Breast epithelium (tissue), 4 donors: ENCODE measurements at places on chromosomes 16 and 17.

GRCh38 chr16:3999479-4000325, 116.5 kb downstream of the ADCY9 start:
- no peaks in the 10 kb centered on the region for H3K27me3 ChIP-seq
- H3K27ac ChIP-seq: peak overlapping the region; percentile 50
- H3K36me3 ChIP-seq: no peaks in the 10 kb centered on the region
- no peak overlapping the region for H3K4me3 ChIP-seq
- no peak for DNase-seq

DNA sequence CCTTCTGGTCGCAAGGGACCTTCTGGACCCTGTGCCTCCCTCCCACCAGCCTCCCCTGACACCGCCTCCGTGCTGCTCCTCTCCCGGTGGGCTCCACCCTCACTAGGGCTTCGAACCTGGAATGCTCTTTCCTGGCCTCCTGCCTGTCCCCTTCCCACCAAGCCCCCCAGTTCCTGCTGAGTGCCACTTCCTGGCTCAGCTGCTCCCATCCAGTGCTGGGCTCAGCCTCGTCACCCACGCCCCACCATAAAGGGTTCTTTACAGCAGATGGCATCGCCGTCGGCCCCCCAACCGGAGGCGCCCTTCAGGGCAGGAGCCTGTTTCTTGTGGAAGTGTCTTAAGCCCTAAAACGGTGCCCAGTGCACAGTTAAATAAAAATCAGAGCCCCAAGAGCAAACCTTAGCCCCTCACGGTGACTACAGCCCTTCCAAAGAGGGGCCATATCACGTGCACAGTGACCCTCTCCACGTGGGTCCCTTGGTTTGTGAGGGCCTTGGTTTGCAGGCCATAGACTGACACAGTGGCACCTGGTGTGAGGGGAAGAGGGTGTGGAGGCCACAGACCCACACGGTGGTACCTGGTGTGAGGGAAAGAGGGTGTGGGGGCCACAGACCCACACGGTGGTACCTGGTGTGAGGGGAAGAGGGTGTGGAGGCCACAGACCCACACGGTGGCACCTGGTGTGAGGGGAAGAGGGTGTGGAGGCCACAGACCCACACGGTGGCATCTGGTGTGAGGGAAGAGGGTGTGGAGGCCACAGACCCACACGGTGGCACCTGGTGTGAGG, 111.4 kb downstream of the METRNL start:
- peak; percentile 10 for DNase-seq
- no peak overlapping the region for H3K4me3 ChIP-seq
- no peaks in the 10 kb centered on the region for H3K36me3 ChIP-seq
- peaks cover 6% of the 10 kb centered on the region for H3K4me1 ChIP-seq
- no peaks in the 10 kb centered on the region for H3K27me3 ChIP-seq
- peak overlapping the region; percentile 61 for H3K27ac ChIP-seq

DNA sequence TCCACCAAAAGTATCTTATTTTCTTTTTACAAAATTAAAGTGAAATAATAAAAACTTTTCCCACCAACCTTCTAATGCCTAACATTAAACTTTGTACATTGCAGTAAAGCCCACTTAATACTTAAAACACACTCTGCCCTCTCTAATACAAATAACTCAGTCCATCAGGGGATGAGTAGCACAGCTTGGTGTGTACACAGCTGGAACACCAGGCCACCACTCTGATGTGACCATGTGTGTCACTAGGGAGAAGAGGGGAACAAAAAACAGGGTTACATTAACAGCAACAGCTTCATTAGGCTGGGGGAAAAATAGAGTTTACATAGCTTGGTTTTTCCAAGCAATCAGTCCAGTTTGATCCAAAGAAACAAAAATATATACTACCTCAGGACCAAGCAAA, 295.0 kb downstream of the CEP112 start:
- no peaks in the 10 kb centered on the region for H3K36me3 ChIP-seq
- no peak overlapping the region for H3K4me3 ChIP-seq
- no peaks in the 10 kb centered on the region for H3K27me3 ChIP-seq
- no peak for DNase-seq
- no peaks in the 10 kb centered on the region for H3K4me1 ChIP-seq

DNA sequence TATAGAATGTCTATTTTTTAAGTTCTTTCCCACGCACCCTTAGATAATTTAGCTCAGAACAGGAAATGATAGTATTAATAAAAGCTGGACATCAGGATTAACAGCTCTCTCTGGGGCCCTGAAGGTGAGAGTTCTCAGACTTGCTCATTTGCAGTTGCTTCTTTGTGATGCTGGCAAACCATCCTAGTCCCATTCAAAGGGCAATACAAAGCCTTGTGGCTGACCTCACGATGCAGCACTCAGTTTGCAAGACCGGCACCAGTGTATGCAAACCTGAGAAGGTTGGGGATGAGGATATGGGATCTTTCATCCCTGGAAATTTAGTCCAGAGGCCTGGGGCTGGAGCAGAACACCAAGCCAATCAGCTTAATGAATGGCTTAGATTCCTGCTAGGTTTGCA, 29.3 kb downstream of the STH start:
- H3K36me3 ChIP-seq: peaks cover 4% of the 10 kb centered on the region
- no peaks in the 10 kb centered on the region for H3K27me3 ChIP-seq
- no peak overlapping the region for H3K4me3 ChIP-seq
- no peaks in the 10 kb centered on the region for H3K4me1 ChIP-seq
- DNase-seq: no peak

- no peaks in the 10 kb centered on the region for H3K4me1 ChIP-seq
- H3K27me3 ChIP-seq: no peaks in the 10 kb centered on the region
- no peak overlapping the region for H3K4me3 ChIP-seq
- no peak for DNase-seq
- H3K27ac ChIP-seq: no peak overlapping the region
Measured at GRCh38 chr16:10751291-10751697, 7.7 kb downstream of the NUBP1 start.

- H3K27me3 ChIP-seq: no peaks in the 10 kb centered on the region
- H3K36me3 ChIP-seq: no peaks in the 10 kb centered on the region
- no peak for DNase-seq
- H3K4me3 ChIP-seq: no peak overlapping the region
- H3K27ac ChIP-seq: no peak overlapping the region
- no peaks in the 10 kb centered on the region for H3K4me1 ChIP-seq
Measured at GRCh38 chr16:78633551-78633950, 534.1 kb downstream of the WWOX start.

DNA sequence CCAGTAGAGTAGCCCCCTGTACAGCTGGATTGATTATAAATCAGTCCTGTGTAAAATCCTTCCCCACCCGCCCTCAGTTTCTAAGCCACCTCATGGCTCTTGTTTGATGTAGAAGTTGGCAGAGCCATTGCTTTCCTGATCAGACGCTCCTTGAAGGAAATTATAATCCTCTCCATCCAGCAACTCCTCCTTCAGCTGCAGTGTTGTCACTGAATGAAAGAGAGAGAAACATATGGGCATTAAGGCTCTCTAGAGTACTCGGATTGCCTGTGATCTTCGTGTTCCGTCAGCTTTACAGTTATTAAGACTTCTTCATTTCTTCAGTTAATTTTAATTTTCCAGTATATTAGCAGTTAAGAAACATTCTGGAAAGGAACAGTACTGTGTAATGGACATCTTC, 14.3 kb downstream of the NME2 start:
- no peaks in the 10 kb centered on the region for H3K27me3 ChIP-seq
- DNase-seq: no peak
- H3K4me3 ChIP-seq: no peak overlapping the region
- H3K4me1 ChIP-seq: no peaks in the 10 kb centered on the region
- H3K27ac ChIP-seq: peak overlapping the region; percentile 32

- H3K4me3 ChIP-seq: no peak overlapping the region
- H3K36me3 ChIP-seq: no peaks in the 10 kb centered on the region
- H3K4me1 ChIP-seq: no peaks in the 10 kb centered on the region
- DNase-seq: no peak
- H3K27me3 ChIP-seq: no peaks in the 10 kb centered on the region
Measured at GRCh38 chr17:71801301-71801700, 319.5 kb upstream of the SOX9 start.

- H3K4me1 ChIP-seq: no peaks in the 10 kb centered on the region
- no peak overlapping the region for H3K27ac ChIP-seq
- DNase-seq: no peak
- no peaks in the 10 kb centered on the region for H3K27me3 ChIP-seq
Measured at GRCh38 chr17:72613396-72613795, 479.1 kb downstream of the SLC39A11 start.

DNA sequence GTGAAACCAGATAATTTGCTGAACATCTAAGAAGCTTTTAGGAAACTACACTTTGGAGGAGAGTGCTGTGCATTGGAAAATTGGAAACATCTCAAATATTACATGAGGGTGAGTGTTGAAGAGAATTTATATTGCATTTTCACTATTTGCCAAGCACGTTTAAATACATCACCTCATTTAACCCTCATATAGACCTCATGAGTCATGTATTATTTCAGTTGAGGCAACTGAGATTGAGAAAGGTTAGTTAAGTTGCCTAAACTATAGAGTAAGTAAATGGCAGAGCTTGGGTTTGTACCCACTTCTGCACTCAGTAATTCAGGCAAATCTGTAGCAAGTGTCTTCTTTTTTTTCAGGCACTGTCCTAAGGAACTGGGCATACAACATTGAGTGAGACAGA, 3.7 kb upstream of the NLK start:
- no peak overlapping the region for H3K4me3 ChIP-seq
- DNase-seq: no peak
- H3K27me3 ChIP-seq: no peaks in the 10 kb centered on the region
- no peak overlapping the region for H3K27ac ChIP-seq
- H3K4me1 ChIP-seq: no peaks in the 10 kb centered on the region

GRCh38 chr17:60381958-60382357, 10.0 kb downstream of the USP32 start:
- H3K27me3 ChIP-seq: no peaks in the 10 kb centered on the region
- DNase-seq: no peak
- no peaks in the 10 kb centered on the region for H3K36me3 ChIP-seq
- H3K4me3 ChIP-seq: no peak overlapping the region

DNA sequence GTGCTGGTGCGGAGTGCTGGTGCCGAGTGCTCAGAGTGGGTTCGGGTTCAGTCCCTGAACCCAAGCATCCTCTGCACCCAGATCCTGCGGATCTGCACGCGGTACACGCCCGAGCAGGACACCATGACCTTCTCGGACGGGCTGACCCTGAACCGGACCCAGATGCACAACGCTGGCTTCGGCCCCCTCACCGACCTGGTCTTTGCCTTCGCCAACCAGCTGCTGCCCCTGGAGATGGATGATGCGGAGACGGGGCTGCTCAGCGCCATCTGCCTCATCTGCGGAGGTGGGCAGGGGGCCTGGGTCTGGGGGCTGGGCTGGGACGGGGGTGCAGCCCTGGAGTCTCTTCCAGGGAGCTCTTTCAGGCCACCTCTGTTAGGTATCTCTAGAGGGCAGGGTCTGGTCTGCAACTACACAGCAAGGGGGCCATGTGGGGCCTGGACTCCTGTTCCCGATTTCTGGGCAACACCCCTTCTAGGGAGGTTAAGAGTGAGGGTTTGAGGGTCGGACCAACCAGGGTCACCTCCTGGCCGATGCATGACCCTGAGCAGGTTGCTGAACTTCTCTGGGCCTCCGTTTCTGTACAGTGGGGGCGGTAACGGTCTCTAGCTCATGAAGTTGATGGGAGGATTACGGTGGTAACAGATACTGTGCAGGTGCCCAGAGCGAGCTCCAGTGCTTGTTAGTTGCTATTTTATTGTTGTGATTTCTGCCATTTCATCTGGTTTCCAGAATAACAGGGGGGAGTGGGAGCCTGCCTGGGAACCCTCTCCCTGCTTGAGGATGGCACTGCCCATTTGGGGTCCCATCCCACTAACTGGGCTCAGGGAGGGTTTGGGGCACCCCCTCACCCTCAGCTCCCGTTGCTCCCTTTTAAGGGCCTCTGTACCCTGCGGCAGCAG, 10.1 kb downstream of the GJD3 start:
- no peaks in the 10 kb centered on the region for H3K36me3 ChIP-seq
- H3K27me3 ChIP-seq: no peaks in the 10 kb centered on the region
- DNase-seq: no peak
- H3K4me1 ChIP-seq: peaks cover 4% of the 10 kb centered on the region
- peak overlapping the region; percentile 82 for H3K27ac ChIP-seq
- no peak overlapping the region for H3K4me3 ChIP-seq

GRCh38 chr16:31008551-31008950, 1.9 kb downstream of the STX1B start:
- H3K36me3 ChIP-seq: no peaks in the 10 kb centered on the region
- no peak overlapping the region for H3K27ac ChIP-seq
- H3K27me3 ChIP-seq: peaks cover 7% of the 10 kb centered on the region
- H3K4me3 ChIP-seq: no peak overlapping the region

DNA sequence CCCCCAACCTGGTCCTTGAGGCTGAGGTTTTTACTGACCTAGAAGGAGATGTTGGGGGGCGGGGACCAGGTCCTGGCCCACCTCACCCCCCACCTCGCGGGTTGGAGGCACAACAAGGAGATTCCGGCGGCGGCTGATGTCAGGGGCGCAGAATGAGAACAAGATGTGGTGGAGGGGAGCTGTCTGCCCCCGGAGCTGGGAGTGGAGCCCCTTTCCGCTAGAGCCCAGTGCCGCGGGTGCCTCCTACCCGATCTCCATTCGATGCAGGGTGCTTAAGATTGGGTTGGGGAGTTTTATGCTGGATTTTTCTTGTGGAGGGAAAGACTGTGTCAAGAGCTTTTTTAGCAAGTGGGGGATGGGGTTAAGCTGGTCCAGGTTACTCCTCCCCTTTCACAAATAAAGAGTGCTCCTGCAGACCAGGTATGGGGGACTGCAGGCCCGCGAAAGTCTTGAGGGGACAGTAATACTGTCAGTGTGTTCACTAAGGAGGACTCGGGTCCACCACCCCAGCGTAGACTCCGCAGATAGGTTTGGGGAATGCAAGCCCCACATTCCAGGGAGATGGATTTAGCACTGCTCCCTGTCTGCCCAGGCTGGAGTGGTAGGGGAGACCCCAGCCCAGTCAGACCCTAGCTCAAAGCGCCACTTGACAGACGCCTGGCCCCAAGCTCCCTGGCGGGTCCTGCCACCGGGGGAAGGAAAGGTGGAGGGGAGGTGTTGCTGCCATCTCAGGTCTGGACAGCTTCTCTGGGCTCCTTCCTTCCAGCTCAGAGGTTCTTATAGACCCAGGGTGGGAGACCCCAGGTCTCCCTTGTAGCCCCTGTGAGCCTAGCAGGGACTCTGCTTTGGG, 2.0 kb downstream of the CACNA1G start:
- H3K4me3 ChIP-seq: peak overlapping the region; percentile 76
- peaks cover 45% of the 10 kb centered on the region for H3K27me3 ChIP-seq
- H3K36me3 ChIP-seq: no peaks in the 10 kb centered on the region
- no peak for DNase-seq
- no peaks in the 10 kb centered on the region for H3K4me1 ChIP-seq

- no peaks in the 10 kb centered on the region for H3K4me1 ChIP-seq
- DNase-seq: no peak
- H3K36me3 ChIP-seq: no peaks in the 10 kb centered on the region
- H3K27ac ChIP-seq: no peak overlapping the region
Measured at GRCh38 chr17:34465789-34466188, 102.8 kb upstream of the CCL1 start.
